ENCODE measurements at places on chromosomes 3 and 15.

DNA sequence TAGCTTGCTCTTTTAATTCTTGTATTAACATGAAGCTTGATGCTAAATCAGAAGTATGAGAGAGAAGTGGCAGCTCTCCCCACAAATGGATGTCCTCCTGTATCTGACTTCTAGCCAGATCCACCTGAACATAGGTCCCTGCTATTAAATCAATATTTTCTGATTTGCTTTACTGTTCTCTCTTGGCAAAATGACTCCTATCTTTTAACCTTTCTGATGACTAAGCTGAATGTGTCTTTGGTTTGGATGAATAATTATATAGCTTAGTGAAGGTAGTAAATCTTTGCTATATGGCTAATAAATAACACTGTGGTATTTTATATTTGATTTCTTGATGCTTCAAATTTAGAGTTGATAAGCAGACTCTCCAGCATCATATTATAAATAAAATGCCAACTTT is 28.3 kb upstream of the ARL14 start:
- no peak for DNase-seq

GRCh38 chr15:67148196-67148701 is 82.8 kb downstream of the SMAD3 start:
- DNase-seq, result no peak

DNA sequence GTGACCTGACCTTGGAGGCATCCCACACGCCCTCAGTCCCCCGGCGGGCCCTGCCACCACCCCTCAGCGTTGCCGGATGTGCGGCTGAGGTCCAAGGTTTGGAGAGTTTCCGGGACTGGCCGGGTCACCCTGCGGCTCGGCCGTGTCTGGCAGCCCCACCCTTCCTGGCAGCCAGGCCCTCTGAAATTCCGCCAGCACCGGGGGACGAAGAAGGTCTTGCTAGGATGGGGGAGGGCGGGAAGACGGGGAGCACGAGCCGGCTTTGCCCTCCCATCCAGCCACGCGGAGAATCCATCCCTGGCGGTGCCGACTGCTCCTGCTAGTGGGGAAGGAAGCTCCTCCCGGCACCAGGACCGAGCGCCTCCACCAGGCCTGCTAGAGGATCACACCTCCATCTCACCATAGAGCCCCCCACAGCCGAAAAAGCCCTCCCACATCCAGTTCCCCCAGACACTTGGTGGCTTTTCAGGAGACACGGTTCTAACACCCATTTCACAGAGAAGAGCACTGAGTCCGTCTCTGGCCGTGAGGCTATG is 81.5 kb downstream of the CPN2 start:
- no peak for DNase-seq

- no peak for DNase-seq
Measured at GRCh38 chr3:21159543-21159906, 591.5 kb downstream of the ZNF385D start.

- no peak for DNase-seq
Measured at GRCh38 chr3:159770998-159771397, 217.6 kb upstream of the IL12A start.

DNA sequence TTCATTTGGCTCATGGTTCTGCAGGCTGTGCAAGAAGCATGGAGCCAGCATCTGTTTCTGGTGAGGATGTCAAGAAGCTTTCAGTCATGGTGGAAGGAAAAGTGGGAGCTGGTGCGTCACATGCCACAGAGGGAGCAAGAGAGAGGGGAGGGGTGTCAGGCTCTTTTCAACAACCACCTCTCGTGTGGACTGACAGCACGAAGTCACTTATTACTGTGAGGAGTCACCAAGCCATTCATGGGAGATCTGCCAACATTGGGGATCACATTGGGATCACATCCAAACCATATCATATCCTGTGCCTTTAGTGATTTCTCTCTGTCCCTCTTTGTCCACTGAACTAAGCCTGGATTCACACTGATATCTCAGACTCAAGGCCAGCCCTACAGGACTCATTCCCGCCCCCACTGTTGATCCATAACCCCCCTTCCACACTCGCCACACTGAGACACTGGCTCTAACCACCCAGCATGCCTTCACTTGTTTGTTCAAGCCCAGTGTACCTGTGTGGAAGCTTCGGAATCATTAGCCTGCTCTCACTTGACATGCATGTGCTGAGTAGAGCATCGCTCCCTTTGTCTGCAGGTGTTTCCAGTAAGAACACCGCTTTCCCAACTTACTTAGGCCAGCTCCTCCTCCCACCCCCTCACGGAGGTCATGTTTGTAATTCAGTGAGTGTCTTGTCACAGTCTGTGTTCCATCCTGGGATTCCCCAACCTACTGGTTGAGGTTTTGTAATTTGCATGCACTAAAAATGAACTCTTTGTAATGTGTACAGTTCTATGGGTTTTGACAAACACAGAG is 132.2 kb downstream of the KLF13 start:
- DNase-seq, result no peak

- DNase-seq, result no peak
Measured at GRCh38 chr3:160709477-160710182, 32.7 kb downstream of the ARL14 start.

DNA sequence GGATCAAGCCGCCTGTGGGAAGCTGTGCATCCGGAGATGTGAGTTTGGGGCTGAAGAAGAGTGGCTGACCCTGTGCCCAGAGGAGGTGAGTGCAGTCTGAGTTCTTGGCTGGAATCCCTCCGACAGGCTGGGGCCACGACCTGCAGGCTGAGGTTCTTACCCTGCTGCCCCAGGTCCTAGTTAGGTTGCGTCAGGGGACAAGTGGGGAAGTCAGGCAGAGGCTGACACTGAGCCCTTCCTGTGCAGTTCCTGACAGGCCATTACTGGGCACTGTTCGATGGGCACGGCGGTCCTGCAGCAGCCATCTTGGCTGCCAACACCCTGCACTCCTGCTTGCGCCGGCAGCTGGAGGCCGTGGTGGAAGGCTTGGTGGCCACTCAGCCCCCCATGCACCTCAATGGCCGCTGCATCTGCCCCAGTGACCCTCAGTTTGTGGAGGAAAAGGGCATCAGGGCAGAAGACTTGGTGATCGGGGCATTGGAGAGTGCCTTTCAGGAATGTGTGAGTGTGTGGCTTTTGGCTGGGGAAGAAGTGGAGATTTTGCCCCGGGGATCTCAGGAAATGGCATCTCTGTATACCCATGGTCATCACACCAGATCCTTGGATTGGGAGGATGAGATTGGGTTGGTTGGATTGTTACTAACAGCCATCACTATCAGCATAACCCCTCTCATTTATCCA is 1.3 kb downstream of the PPM1M start:
- DNase-seq, result no peak

GRCh38 chr15:40829115-40829514 is 607 bp upstream of the PPP1R14D start:
- DNase-seq, result no peak

- DNase-seq, result no peak
Measured at GRCh38 chr3:36937492-36937891, 7.4 kb downstream of the TRANK1 start.

DNA sequence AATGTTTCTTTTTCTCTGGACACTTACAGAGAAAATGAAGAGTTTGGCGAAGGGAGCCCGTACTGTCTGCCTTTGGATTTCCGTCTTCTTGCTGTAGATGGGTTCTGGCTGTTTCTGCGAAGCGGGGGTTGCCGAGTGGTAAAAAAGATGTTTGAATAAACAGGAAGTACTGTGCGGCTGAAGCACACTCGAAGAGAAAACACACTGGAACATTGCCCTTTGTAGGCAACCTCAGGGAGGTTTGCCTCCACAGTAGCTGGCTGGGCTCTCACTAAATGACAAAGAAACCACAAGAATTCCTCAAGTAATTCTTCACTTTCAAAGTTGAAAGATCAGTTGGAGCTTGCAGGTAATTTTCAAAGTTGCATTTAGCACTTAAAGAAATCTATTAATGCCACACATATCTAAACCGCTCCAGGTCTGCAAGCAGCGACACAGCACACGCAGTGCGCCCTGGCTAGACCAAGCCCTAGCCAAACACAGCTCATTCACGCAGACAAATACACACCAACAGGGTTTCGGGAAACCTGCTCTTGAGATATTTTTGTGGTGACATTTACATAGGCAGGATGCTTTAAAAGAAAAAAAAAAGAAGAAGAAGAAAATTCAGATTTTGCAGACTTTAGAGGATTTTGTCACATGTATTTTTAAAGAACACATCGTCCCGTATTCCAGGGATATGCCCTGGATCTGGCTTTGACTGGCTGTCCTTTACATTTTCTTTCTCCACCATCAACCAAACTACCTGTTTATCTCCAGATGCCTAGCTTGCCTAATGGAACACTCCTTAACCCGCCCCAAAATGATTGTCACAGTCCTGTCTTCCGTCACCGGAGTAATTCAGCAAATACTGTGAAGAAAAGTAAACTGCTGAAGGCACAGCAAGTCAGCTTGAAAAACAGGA is 452.8 kb downstream of the FOXP1 start:
- DNase-seq, result no peak

DNA sequence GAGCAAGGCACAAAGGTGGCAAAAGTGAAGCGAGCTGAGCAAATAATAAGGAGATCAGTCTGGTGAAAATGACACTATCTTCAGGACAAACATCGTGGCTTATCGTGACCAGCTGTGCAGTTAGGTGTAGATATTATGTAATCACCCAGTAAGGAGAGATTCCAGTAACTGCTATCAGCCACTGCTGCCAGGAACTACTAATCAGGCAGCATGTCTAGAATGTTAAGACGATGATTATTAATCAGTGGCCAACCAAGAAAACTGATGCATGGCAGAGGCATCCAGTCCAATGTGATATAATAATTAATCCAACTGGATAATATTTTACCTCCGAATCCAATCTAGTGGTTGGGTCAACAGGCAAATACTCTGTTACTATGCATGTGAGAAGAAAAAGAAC is 252.7 kb upstream of the ZPLD1 start:
- no peak for DNase-seq

- DNase-seq, result no peak
Measured at GRCh38 chr3:172622916-172623700, 87.8 kb downstream of the NCEH1 start.

DNA sequence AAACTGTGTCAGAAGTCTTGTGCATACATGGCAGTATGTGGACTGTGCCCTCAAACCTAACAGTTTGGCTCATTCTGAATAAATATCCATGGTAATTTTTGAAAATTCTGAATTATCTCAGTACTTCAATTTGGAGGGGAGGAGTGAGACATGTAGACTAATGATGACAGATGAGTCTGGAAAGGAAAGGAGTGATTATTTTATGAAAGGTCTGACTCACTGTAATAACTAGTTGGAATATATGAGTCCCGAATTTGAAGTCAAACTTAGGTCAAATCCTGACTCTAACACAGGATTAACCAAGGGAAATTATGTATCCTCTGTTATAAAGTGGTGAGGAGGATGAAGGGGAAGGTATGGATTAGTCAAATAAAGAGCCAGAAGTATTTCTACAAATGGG is 38.6 kb downstream of the SUCNR1 start:
- DNase-seq, result no peak

- DNase-seq, result no peak
Measured at GRCh38 chr15:33612721-33613304, 302.0 kb downstream of the RYR3 start.

DNA sequence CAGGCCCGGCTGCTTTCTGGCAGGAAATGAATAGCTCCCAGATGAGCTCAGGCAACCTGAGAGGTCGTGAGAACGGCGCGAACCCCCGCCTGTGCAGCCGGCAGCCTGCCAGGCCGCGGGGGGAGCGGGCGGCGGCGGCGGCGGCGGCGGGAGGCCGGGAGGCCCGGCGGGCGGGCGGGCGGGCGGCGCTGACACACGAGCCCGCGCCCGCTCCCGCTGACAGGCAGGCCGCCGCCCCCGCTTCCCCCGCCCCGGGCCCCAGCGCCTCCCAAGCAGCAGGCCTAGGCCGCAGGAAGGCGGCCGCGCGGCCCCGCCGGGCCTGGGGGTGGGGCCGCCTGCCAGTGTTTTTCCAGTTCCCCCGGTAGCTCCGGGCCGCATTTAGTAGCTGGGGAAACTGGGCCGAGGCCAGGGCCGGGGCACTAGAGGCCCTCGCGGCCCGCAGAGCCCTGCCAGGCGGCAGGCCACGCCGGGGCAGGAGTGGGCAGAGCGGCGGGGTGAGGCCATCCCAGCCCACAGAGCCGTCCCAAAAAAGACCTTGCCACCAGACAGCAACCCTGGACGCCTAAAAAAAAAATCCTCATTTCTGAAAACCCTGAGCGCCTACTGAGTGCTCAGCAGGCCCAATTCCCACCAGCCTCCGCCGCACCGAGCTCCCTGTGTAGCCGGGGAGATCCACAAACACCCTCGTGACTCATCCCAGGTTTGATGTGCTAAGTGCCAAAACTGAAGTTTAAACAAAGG is 5.6 kb downstream of the HES1 start:
- no peak for DNase-seq

DNA sequence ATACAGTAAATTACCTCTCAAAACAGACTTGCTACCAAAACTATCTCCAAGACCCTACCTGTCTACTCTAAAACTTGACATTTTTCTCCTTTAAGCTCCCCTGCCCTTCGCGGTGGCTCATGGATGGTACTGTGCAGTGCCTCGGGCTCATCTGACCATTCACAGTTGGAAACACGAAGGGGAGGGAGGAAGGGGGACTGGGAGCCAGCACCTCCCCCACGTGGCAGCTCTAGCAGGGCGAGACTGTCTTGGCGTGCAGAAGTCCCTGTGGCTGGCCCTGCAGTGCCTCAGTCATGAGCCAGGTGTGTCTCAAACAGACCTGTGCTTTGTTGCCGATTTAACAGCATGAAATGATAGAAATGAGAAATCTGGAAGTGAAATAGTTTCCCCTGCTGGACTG is 372.0 kb downstream of the GABRG3 start:
- no peak for DNase-seq

DNA sequence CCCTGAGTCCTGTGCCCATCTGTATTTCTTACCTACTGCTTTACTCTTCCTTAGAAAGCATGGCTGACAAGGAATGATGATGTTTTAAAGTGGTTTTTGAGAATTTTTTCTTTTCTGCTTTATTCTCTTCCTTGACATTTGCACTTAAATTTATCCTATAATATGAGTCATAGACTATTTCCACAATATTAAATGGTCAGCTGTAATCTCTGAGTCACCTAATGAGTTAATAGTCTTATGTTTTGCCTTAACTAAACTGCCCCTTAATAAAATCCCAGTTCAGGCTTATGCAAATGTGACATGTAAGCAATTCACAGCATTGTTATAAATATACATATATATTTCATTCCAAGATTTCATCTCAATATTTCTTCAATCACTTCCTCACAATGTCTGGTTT is 23.8 kb downstream of the MEIS2 start:
- DNase-seq, result no peak

- no peak for DNase-seq
Measured at GRCh38 chr15:81853150-81853748, 192.6 kb downstream of the MEX3B start.

GRCh38 chr15:74505837-74506514 is 35.0 kb upstream of the ARID3B start:
- no peak for DNase-seq

- no peak for DNase-seq
Measured at GRCh38 chr3:157166561-157166960, 6.6 kb upstream of the CCNL1 start.

DNA sequence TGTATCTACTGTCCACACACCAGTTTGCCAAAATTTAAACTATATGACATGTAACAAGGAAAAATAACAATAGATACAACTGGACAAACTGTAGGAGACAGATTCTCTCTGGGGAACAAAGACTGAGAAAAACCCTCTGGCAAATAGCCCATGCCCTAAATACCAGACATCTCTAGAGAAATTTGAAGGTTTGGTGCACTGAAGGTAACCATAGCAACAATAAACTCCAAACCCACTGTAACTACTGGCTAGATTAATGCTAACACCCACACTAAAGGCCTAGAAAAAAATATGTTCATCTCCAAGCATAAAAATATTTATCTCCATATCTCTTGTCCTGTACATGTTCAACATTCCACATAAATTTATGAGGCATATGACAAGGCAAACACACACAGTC is 267.1 kb downstream of the STXBP5L start:
- no peak for DNase-seq
